Sigmoid colon (tissue), 7 donors: ENCODE measurements at places on chromosomes 12 and 14.

GRCh38 chr14:99749763-99750715 lies 43.2 kb upstream of the EML1 start:
- no peak for DNase-seq

DNA sequence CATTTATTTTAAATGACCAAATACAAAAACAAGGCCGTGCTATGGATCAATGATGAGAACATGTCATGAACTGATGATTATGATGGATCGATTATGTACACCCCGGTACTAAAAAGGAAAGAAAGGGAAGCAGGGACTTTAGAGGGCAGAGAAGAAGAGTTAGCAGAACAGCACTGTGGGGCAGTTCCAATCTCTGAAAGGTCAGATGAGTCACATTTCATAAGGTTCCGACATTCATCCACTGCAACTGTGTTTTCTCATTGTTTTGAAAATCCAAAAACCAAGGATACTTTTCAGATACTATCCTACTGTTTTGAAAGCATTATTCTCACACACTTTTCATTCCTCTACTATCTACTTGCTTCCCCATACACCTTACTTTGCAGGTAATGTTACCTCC lies 169.3 kb downstream of the STXBP6 start:
- DNase-seq, result no peak

DNA sequence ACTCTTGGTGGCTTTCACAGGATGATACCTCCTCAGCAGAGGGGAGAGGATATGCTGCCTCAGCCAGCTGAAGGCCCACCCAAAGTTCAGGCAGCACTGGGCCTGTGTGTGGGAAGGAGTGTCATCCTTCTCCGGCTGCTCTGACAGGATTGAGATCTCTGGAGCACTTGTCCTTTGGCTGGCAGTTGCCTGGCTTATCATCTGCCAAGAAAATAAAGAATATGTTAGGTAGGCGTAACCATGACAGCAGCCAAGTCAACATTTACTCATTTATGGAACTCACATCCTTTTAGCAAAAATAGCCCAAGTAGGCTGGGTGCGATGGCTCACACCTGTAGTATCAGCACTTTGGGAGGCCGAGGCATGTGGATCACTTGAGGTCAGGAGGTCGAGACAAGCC lies 68.5 kb downstream of the PPFIBP1 start:
- DNase-seq, result peak; percentile 71

DNA sequence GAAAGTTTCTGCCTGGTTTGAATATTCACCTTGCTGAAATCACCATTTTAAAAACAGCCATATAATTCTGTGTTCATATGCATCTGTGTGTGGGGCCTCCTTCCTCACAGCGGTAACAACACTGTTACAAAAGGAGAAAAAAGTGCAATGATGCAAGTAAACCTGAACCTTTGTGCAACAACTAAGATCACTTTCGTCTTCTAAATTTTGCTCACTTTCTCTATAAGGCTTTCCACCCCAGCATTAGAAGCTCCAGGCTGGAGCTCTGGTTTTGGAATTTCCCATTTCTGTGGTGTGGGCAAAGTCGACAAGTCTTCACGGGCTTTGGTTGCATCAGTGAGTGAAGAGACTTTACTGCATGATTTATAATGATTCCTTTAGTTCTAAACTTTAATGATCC lies 18.4 kb downstream of the FGD6 start:
- no peak for DNase-seq

DNA sequence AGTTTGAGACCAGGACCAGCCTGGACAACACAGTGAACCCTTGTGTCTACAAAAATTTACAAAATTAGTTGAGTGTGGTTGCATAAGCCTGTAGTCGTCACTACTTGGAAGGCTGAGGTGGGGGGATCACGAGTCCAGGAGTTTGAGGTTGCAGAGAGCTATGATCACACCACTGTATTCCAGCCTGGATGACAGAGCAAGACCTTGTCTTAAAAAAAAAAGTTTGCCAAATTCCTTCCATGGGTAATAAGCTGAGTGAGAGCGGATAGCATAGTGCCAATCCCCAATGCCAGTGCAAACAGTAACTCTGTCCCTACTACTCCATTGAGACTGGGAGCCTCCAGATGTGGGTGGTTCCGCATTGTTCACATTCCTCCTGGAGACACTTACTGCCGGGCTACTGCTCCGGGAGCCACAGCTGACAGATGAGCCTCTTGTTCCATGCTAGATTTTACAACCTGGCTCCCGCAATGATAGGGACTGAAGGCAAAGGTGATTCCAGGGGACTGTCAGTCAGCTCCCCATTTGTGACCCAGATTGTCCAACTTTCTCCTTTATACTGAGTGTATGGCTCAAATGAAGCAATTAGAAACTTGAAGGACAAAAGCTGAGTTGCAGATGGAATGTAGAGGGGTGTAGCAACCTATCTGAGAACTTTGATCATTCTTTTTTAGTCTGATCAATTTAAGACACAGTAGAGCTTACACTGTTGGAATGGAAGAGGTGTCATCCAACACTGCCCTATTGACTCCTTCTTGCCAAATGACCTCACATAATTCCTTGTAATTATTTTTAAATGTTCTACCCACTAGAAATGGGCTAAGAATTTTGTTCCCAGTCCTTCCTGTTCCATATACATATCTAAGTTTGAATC lies 13.4 kb upstream of the FRMD6 start:
- no peak for DNase-seq

DNA sequence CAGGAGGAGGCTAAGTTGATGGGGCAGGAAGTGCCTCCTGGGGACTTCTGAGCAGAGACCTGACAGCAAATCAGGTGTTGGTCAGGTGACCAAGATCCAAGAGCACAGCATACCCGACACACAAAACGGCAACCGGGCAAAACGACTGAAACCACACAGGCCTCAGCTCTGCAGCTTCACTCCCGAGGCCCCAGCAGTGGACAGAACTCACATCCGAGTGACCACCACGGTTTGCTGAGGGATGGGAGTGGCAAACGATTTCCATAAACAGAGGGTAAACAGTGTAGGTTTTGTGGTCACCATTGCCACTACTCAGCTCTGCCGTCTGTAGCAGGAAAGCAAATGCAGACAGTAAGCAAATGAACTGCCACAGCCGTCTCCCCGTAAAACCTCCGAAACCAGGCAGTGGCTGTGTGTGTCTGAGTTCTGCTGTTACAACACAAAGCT lies 14.4 kb downstream of the CHFR start:
- no peak for DNase-seq

- no peak for DNase-seq
Measured at GRCh38 chr14:40629144-40629543, 977.5 kb upstream of the LRFN5 start.

DNA sequence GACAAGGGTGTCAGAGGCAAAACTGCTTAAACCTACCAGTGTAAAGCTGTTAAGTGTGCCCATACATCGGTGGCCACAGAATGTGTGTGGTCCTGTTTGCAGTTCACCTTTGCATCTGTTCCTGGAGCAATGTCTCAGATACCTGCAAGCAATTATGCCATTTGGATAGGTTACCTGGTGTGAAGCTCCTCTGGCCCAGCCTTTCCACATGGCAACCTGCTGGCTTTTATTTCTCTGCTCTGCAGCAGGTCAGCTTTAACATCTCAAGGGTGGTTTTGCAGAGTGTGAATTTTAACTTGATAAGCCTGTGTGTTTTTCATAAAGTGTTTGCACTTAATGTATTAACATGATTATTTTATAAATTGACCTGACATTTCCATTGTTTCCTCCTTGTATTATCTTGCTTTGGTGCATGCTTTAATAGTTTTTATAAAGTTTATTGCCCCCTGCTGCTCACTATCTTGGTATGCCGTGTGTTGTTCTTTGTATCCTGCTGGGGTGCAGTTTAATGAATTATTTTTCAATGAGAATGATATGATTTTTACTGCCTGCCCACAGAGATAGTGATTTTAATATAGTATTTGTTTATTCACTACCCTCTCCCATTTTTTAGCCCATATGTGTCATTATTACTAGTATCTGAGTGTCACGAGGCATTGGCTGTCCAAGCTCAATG lies 403.8 kb downstream of the NPAS3 start:
- no peak for DNase-seq

DNA sequence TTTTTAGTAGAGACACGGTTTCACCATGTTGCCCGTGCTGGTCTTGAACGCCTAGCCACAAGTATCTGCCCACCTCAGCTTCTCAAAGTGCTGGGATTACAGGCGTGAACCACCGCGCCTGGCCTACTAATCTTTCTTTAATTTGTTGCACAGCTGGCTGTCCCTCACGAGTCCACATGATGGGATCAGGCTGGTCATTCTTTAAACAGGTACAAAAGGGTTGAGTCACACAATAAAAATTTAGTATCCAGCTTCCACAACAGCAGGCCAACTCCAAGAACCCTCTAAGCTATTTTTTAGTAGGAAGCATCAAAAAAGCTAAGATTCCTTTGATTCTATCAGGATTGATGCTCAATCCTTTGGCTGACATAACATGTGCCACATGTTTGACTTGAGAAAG lies 17.8 kb downstream of the SINHCAF start:
- DNase-seq, result no peak

- DNase-seq, result no peak
Measured at GRCh38 chr12:93379326-93379980, 1.7 kb downstream of the NUDT4 start.
